RKO (cell line): ENCODE measurements at places on chromosomes 13 and 19.

DNA sequence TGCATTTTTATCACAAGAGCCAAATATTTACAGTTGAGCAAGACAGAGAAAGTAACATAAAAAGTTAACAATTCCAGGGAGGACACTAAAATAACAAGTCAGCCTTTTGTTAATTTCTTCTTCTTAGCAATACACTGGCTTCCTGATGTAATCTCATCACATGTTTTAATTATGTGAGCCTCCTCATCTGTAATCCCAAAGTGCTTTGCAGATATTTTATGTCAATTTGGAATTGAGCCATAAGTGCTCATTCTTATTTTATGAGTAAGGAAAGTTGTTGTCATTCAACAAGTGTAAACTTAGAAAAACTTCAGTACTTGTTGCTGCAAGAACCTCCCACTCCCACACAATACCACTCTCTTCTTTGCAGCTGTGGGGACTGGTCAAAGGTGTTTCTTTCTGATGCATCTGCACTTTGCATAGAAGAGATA, 223.6 kb downstream of the GPC6 start:
- DNase-seq, result peak; percentile 3

- no peak for DNase-seq
Observed at GRCh38 chr13:41847216-41847615, 113.7 kb downstream of the VWA8 start.

- DNase-seq, result no peak
Observed at GRCh38 chr19:15323496-15324235, 8.7 kb downstream of the BRD4 start.

GRCh38 chr13:29709407-29710069, 114.0 kb upstream of the SLC7A1 start:
- no peak for DNase-seq

GRCh38 chr13:90395846-90396245, 951.6 kb upstream of the MIR17HG start:
- DNase-seq, result no peak

- peak; percentile 53 for DNase-seq
Observed at GRCh38 chr19:4130744-4131438, 7.0 kb upstream of the MAP2K2 start.
